Activated naive CD8-positive, alpha-beta T cell treated with anti-CD3 and anti-CD28 coated beads, Interleukin-2, amount 50 U/mL, for 24 hours (primary cell): ENCODE measurements at places on chromosomes 4 and X.

DNA sequence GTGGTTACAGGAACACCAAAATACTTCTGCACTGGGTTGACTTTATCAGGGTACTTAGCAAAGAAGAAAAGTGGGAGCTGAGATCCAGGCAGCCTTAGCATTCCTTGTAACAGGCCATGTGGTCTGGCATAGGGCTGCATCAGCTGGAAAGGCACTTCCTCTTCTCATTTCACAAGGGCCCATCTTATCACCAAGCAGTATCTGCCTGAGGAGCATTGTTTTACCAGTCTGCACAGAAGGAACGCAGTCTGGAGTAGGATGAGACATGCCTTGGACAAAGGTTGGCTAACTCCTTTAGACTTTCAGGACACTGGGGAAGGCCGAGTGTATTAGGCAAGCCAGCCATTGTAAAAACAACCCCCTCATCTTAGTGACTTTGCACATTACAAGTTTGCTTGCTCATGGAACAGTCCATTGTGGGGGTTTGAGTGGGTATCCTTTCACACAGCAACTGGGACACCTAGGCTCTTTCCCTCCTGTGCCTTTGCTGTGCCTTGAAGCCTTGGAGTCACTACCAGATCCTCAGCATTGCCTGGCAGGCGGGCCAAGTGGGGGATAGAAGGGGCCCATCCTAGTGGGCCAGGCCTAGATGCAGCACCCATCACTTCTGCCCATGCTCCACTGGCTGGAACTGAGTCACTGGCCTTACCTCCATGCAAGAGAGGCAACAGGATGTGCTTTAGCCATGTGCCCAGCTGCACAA, 4.6 kb downstream of the SUV39H1 start:
- DNase-seq: no peak

DNA sequence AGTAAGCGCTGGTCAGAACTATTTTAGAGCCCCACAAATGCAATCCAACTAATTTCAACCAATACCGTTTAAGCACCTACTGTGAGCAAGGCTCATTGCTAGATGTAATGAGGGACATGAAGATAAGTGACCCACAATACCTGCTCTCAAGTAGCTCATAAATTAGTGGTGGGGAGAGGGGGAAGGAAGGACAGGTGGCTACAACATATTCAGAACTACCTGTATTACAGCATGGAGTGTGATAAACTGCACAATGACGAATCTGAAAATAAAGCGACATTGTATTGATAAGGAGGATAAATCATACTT, 311.6 kb upstream of the DIAPH2 start:
- DNase-seq: no peak

DNA sequence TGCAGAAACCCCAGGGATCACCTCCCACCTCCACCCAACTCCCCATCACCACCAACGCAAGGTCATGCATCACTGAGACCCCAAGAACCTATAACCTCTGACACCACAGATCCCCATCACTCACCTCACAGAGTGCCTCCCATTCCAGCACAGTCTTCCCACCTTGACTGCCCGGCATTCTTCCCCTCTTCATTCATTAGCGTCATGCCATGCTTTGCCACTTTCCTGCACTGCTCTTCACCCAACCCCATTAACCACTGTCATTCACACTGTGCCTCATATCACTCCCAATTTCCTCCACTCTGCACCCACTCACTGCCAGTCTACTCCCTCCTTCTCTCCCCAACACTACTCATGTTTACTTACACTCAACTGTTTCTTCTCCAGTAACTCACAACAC, 30.6 kb downstream of the ZNF182 start:
- DNase-seq: no peak

DNA sequence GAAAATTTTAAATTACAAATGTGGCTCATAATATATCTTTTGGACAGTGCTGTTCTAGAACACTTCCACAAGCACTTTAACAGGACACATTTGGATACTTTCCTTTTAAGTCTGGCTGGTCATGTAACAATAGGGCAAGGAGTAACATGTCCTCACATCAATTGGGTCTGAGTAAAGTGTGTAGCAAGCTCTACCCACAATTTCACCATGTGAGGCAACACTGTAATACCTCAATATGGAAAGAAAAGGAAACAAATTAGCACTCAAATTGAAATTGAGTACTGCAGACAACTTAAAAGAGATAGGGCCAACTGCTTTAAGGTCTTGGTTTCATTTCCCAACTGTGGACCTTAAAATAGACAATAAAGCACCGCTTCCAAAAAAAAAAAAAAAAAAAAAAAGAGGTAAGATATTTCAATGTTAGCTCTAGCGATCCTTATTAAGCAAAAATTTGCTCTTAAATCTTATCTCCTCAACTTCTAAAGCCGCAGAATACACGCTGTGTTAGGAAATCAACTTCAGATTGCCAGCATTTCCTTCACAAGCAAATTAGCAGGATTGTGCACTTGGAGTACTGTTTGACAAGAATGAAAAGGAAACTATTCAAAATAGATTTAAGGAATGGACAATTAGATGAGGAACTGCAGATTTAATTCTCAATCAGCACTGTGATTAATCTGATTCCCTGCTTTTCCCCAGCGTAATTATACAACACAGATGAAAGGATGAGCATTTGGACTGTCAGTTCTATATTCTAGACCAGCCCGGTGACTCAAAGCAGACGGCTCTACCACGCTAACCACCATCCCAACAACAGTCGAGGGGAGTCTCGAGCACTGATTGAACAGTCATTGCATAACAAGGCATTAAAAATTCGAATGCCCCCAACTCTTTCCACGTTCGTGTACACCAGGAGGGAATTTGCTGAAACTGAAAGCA, 1.6 kb downstream of the CASK start:
- DNase-seq: peak; percentile 30

DNA sequence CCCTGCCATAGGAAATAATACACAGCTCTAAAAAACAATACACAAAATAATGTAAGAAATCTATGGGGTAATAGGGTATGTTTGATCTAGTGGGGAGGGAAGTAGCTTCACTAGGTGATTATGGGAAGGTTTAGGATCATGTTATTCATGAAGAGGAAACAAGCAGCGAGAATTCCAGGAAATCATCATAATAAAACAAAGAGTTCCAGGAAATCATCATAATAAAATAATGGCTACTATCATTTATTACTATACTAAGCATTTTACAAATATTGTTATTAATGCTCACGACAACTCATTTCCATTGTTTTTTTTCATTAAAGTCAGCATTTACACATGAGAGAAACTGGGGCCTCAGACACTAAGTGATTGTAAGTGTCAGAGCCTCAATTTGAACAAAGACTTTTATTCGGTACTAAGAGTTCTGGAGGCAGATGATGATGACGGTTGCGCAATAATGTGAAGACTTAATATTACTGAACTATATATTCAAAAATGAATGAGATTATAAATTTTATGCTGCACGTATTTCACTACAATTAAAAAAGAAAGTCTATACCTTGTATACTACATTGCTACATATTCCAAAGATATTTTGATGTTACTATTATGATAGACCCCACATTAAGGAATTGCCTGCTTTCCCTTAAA, 12.2 kb upstream of the CXCL8 start:
- DNase-seq: no peak
